ENCODE measurements at places on chromosomes 13 and 19.

GRCh38 chr13:30457306-30457891 is 8.3 kb downstream of the HMGB1 start:
- no peak for DNase-seq

- DNase-seq: peak; percentile 18
Measured at GRCh38 chr19:40610396-40611064, 9.4 kb downstream of the LTBP4 start.

GRCh38 chr19:35229601-35230000 is 1.1 kb upstream of the FAM187B start:
- no peak for DNase-seq

- no peak for DNase-seq
Measured at GRCh38 chr13:112457485-112457884, 81.3 kb downstream of the SPACA7 start.

DNA sequence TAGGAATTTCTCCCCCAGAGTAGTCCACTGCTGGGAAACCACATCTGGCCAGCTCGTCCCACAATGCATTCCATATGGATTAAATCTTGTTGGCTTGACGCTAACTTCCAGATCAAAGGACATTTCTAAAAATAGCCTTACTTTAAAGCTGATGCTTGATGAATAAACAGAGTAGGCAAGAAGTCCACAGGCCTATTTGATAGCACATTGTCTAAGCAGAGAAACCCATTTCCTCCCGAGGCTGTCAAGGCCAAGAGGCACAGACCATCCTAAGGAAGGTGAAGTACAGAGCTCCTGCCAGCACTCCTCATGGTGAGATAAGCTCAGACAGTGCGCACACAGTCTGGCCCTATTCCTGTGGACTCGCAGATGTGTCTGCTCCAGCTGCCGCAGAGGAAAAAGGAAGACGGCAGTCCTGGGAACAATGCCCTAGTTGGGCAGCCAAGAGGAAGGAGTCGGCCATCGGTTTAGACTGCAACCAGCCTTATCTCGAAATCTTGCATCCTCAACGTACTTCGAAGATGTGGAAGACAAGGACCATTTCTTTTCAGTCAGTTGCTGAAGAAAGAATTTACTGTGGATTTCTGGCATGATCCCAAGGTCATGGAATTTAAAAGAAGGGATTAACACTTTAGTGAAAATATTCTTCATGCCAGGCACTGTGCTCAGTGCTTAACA is 156.8 kb downstream of the RGCC start:
- DNase-seq: no peak

- no peak for DNase-seq
Measured at GRCh38 chr19:12665281-12665573, 1.3 kb downstream of the MAN2B1 start.

DNA sequence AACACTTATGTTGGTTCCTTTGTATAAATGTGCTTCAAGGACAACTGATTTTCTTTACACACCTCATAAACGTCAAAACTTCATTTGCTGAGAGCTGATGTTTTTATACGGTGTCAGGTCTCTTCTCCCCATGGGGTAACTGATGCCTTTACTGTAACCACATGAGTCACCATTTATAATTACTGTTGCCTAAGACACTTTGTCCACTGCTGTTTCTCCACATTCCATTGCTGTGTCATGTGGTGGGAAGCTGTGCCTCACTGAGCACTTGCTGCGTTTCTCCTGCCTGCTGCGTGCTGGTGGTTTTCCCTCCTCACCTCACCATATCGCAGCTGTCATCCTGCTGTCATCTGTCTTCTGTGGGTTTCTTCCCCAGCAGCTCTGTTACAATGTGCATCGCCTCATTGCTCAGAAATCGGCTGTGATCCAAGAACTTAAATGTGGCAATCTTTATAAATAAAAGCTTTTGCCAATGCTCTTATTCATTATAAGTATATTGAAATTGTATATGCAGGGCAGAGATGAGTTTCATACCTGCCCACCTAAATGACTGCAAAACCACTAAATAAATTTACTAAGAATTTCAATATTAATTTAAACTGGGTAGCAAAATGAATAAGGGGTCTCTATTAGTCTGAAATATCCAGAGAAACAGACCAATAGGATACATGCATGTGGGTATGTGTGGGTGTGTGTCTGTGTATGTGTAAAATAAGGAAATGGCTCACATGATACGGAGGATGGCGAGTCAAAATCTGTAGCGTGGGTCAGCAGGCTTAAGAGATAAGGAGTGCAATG is 547.0 kb upstream of the SLITRK5 start:
- DNase-seq: peak; percentile 13

GRCh38 chr19:17794731-17795494 is at the start of gene B3GNT3:
TSS of gene B3GNT3 (plus strand) at chr19:17795138. CDS start at chr19:17807808, 12,670 bp downstream.
- no peak for DNase-seq

- DNase-seq: no peak
Measured at GRCh38 chr19:15075806-15076205, 6.2 kb upstream of the OR1I1 start.

- DNase-seq: no peak
Measured at GRCh38 chr13:110841846-110842245, 73.0 kb downstream of the ANKRD10 start.

DNA sequence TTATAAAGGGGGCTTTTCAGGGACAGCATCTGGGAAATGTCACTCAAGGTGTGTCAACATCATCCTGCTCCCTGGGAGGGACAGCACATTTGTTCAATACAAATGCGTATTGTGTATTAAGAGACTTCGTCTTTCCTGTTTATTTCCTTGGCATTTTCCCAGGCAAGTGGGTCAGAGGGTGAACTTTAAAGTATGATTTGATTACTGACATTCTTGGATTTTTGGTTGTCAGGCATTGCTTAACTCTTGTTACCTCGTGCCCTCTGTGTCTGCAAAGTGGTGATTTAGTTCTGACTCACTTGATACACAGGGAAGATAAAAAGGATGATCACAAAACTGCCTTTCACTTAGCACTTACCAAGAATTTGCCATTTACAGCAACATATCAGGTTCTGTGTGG is 292.7 kb downstream of the SUCLA2 start:
- no peak for DNase-seq

GRCh38 chr13:101382086-101382485 is 34.2 kb downstream of the NALCN start:
- DNase-seq: no peak

DNA sequence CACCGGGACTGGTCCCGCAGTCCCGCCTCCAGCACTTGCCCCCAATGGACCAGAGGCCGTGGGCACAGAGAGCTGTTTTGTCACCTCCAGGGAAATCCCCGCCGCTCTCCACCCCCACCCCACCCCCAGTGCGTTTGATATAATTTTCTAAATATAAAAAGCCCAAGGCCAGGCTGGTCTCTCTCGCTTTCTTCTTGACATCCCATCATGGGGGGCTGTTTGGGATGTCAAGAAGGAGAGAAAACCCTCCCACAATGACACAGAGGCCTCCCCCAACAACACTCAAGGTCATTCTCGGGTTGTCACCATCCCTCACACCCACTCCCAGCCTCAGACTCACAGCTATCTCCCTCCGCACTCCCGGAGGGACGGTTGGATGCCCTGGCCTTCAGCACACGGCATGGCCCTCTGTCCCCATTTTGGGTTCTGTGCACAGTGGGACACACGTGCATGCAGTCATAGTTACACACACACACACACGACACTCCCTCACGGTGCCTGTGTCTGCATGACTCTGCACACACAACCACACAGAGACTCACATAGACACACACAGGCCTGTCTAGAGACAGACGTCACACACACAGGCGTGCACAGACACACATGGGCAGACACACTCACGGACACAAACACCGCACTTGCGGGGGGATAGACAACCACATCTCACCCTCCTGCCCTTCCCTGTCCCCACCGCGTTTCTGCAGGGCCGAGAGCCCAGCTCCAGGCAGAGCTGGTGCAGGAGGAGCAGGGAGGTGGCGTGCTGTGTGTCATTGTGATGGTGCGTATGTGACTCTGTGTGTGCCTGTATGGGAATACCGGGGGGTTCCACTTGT is 4.8 kb upstream of the NFIC start:
- DNase-seq: no peak

GRCh38 chr19:41339936-41340335 is 13.8 kb downstream of the TGFB1 start:
- no peak for DNase-seq

DNA sequence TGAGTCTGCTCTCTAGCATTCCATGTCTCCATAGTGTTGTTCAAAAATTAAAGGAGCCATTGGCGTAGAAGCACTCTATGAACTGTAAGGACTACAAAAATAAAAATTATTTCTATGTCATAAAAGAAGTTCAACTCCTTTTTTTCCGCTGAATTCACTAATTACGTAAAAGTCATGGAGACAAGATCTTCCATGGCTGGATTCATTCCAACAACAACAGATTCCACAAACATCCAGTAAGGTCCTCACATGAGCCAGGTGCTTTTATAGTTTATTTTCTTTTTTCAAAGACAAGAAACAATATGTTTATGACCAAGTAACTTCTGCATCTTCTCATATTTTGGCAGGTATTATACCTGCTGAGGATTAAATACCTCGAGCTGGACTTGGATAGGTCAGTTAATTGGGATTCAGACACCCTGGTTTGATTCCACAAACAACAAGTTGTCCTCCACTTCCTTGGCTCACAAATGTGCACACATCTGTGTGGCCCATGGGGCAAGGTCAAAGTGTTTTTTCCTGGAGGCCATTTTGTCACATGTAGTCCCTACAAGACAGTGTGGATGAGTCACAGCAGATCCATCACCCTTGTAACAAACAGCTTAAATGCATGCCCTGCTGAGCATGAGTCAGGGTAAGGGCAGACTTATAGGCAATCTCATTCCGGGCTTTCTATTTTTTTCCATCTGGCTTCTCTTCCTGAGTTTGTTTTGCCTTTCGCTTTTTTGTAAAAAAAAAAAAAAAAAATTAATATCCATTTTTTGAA is 475.6 kb downstream of the COG6 start:
- no peak for DNase-seq

- DNase-seq: no peak
Measured at GRCh38 chr13:100601716-100602115, 13.1 kb upstream of the GGACT start.

- no peak for DNase-seq
Measured at GRCh38 chr13:110634558-110634957, 19.2 kb downstream of the NAXD start.

DNA sequence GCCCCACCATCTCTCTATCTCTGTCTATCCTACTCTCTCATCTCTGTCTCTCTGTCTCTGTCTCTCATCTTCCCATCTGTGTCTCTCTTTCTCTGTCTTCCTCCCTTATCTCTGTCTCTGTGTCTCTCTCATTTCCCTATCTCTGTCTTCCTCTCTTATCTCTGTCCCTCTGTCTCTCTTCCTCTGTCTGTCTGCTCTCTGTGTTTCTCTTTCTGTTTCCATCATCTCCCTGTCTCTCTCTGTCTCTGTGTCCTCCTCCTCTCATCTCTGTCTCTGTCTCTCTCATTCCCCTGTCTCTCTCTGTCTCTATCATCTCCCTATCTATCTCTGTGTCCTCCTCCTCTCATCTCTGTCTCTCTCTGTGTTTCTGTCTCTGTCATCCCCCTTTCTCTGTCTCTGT is 1.6 kb upstream of the EBI3 start:
- DNase-seq: no peak

DNA sequence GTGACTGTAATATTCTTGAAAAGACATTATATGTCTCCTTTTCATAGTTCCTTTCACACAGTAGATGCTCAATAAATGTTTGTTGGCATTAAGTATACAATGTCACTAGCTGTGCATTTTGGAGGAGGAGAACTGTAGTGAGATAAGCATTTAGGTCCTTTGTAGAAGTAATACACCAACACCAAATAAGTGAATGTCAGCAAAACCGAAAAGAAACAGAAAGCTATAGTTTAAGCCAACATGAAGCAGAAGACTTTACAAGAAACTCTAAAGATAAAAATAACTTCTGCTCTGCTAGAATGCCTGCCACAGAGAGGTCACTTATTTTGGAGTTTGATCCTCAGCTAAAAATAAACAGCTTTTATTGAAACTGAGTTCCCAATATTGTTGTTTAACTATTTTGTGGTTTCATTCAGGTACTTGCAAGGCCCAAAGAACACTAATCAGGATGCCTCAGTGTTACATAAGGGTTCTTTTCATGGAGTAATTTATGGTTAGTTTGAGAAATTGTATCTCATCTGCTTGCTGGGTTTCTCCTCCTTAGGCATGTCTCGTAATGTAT is 86.2 kb downstream of the STARD13 start:
- DNase-seq: no peak

- no peak for DNase-seq
Measured at GRCh38 chr19:45424191-45425058, 708 bp upstream of the ERCC1 start.

GRCh38 chr13:108985166-108985565 is 355.8 kb downstream of the MYO16 start:
- DNase-seq: no peak

GRCh38 chr19:45322311-45322710 is 364 bp downstream of the CKM start:
- peak; percentile 53 for DNase-seq

DNA sequence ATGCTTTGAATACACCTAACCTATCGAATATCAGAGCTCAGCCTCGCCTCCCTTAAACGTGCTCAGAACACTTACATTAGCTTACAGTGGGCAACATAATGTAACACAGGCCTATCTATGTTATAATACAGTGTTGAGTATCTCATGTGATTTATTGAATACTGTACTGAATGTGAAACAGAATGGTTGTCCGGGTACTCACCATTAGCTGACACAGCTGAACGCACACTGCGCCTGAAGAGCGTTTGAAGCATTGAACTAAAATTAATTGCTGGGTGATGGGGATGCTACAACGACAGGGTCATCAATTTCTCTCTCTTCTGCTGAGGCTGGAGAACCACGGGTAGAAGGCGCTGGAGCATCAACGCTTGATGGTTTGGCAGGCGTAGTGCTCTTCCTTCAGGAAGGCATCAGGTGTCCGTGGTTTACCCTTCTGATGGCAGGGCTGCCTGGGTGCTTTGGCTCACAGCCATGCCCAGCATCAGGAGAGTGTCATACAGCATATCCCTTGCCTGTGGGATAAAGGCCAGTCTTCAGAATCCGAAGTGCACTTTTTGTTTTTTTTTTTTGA is 46.9 kb upstream of the UBE2L5 start:
- DNase-seq: peak; percentile 57

- DNase-seq: no peak
Measured at GRCh38 chr19:7904074-7905020, 670 bp downstream of the MAP2K7 start.

DNA sequence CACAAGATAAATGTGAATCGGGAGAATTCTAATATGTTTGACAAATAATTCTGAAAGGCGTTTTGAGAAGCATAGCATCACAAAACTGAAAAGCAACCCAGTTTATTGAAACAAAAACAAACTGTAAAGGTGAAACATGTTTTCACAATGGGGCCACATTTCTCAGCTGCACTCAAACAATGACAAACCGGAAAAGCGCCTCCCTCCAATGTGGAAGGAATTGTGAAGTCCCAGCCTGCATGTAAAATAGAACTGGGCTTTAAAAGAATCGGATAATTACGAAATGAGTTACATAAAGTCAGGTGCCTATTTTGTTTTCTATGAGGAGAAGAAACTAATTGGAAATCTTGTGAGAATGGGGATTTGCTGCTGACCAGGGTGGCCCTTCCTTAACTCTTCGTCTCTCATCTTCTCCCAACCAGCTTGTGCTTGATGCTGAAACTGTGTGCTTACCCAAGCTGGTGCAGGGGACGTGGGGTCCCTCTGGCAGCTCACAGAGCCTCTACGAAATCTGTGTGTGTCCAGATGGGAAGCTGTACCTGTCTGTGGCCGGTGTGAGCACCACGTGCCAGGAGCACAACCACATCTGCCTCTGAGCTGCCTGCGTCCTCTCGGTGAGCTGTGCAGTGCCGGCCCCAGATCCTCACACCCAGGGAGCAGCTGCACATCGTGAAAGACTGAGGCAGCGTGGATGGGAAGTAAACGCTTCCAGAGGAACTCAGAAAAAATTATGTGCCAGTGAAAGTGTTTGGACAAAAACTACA is 109.4 kb downstream of the SACS start:
- no peak for DNase-seq

All from DND-41 (cell line).